Motor neuron (in vitro differentiated cells): ENCODE measurements at places on chromosomes 3 and 15. TPM values are rescaled to one million over a fixed set of nuclear protein-coding genes. Genes with fewer than 3 reads are reported as not detected.

GRCh38 chr15:40286061-40286532, 3.2 kb upstream of the ANKRD63 start:
- ATAC-seq: no peak

- no peak for ATAC-seq
Measured at GRCh38 chr3:119885746-119886530, 104.0 kb downstream of the NR1I2 start.

- ATAC-seq: peak; percentile 74
Measured at GRCh38 chr15:83207660-83208366, at the start of gene HDGFL3. Gene HDGFL3, minus strand, starts transcription at chr15:83207823. Its CDS starts 409 bp downstream, at chr15:83207414.

DNA sequence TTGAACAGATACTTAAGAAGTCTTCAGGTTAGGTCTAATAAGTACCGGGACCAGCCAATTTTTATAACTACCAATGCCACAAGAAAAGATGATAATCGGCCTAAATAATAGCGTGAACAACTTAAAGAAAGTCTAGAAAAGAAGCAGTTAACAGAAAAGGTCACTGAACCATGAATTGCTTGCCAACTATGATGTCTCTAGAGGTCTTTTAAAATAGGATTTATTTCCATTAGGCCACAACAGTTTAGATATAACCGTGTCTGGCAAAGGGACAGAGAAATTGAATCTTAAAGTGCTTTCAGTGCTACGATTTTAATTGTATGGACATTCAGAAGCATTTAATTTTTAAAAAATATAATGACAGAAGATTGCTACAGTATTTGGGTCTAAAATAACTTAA, 1070.4 kb downstream of the ROBO1 start:
- ATAC-seq: no peak

DNA sequence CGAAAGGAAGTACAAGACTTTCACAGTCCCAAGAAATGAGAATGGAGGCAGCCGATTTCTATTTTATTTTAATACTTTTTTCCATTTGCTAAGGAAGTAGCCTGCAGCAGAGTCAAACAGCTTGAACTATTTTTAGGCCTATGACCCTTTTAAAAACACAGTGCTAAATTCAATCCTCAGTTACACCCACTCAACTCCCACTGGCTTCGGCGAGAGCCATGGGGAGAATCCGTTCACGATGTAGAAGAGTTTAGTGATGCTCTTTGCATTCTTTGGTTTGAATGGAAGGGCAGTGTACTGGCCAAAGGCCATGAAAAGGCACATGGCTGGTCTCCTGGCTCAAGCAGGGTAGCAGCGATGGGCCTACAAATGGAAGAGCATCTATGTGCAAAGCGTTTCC, 343.5 kb downstream of the FOXP1 start:
- ATAC-seq: no peak

- ATAC-seq: no peak
Measured at GRCh38 chr15:35206060-35206675, 121.1 kb upstream of the NANOGP8 start.

Gene LEKR1
- total RNA-seq: 1.2 and 2.7 TPM in 2 replicates

GRCh38 chr15:93029836-93030429, 59.1 kb downstream of the RGMA start:
- ATAC-seq: peak; percentile 2

Gene RARB
- 33.6 and 108 TPM in 2 replicates for total RNA-seq

- no peak for ATAC-seq
Measured at GRCh38 chr3:31622636-31623288, 90.0 kb downstream of the STT3B start.

Gene RARRES1
- 0.43 and 0.81 TPM in 2 replicates for total RNA-seq

GRCh38 chr3:197339841-197340520, 41.6 kb upstream of the DLG1 start:
- no peak for ATAC-seq

GRCh38 chr3:72482589-72483321, 365.5 kb downstream of the SHQ1 start:
- ATAC-seq: peak; percentile 63

DNA sequence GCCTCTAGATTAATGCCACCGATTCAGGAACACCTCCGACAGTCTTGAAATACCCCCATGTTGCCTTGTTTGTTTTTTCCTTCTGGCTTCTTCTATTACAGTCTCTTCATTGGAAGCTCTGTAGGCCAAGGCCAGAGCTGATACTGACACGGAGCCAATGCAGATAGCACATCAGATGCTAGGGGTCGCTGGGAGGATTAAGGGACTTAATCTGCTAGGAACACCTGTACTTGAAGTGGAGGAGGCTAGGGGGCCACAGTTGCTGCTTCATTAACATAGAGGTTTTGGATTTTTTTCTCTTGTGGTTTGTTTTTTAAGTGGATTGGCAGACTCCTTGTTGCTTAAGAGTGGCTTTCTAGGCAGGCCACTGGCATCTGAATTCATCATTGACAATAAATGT, 49.6 kb downstream of the PARP14 start:
- ATAC-seq: no peak

Gene TMC3
- 0.07 TPM in 1 of 2 replicates, not detected in the other for total RNA-seq

Gene DUOXA2
- not detected in 2 replicates for total RNA-seq

- ATAC-seq: no peak
Measured at GRCh38 chr3:100266531-100266930, 5.7 kb downstream of the TBC1D23 start.

DNA sequence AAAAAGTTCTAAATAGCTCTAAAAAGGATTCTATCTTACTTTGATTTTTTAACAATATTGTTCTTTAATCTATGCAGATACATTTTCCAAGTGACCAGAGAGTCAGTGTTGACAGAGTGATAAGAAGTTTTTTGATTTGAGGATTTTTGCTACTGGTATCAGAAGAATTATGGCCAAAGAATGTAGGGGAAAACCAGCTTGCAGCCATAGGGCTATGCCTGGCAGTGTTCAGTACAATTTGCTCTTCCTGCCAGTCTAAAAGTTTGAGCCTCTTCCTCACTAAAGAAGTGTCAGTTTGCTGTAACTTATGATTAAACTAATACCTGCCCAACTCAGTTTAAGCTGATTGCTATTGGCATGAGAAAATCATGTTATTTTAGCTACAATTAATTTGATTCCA, 35.3 kb upstream of the FSIP1 start:
- ATAC-seq: no peak

DNA sequence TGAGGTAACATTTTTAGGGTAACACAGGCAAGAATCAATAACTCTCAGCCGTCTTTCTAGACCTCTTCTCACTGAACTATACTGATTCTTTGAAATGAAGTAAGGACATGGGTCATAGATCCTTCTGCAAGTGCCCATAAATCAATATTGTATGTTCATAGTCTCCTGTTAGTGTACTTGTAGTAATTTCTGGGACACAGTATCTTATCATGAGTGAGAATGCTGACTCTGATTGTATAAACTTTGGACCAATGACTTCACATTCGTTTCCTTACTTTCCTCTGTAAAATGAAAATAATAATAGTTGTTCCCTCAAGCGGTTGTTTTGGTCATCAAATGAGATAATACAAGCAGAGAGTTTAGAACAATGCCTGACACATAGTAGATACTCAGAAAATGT, 777.1 kb upstream of the GOLIM4 start:
- ATAC-seq: no peak

- no peak for ATAC-seq
Measured at GRCh38 chr3:175571096-175571495, 712.0 kb downstream of the NAALADL2 start.

Gene COL6A6
- 0.37 and 0.52 TPM in 2 replicates for total RNA-seq

- ATAC-seq: no peak
Measured at GRCh38 chr3:172892158-172892557, 141.6 kb downstream of the ECT2 start.

Gene DZIP1L
- total RNA-seq: 8.0 and 9.1 TPM in 2 replicates

DNA sequence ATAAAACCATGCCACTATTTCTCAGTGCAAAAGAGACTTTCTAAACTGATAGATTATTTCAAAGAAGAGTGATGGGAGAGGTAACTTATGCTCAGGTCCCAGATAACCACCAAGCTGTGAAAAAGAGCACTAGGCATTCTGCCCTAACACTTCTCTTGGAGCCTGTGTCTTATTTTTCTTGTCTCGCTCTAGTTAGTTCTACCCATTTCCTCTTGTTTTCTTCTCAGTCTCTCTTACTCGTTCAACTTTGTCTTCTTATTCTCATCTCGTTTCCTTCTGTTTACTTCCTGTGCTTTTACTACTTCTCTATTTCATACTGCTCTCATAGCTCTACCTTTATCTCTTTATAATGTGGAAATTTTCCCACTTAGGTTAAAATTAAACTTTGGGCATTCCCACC, 91.8 kb upstream of the CGNL1 start:
- ATAC-seq: no peak

DNA sequence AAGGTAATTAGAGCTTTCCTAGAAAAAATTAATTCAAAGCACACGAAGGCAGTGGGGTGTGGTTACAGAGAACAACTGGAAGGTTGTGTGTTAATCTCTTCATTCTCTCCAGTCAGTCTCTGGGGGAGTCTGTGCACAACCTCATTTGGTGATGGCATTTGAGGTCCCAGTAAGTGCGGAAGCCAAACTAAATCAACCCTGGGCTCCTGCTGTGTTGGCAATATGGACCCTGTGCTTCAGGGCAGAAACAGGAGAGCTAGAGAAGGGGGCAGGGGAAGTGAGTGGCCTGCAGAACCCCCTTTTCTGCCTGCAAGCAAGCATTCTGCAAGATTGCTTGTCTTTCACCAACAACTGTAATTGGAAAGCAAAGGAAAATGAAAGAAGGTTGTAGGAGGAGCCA, 195.9 kb upstream of the ST8SIA2 start:
- ATAC-seq: no peak

Gene ACKR2
- total RNA-seq: 0.43 and 0.68 TPM in 2 replicates

Gene RNF7
- 98.6 and 101 TPM in 2 replicates for total RNA-seq

Gene FEZF2
- total RNA-seq: not detected in 2 replicates

- ATAC-seq: no peak
Measured at GRCh38 chr3:143951351-143951971, 20.2 kb upstream of the DIPK2A start.

Gene HDDC3
- 14.3 and 22.4 TPM in 2 replicates for total RNA-seq

GRCh38 chr3:107062787-107063186, 314.5 kb upstream of the CCDC54 start:
- no peak for ATAC-seq

Gene ZBTB47
- 4.1 and 5.5 TPM in 2 replicates for total RNA-seq

Gene SLC24A5
- total RNA-seq: 0.14 TPM in 1 of 2 replicates, not detected in the other
